ENCODE measurements at places on chromosomes 12 and 14.

DNA sequence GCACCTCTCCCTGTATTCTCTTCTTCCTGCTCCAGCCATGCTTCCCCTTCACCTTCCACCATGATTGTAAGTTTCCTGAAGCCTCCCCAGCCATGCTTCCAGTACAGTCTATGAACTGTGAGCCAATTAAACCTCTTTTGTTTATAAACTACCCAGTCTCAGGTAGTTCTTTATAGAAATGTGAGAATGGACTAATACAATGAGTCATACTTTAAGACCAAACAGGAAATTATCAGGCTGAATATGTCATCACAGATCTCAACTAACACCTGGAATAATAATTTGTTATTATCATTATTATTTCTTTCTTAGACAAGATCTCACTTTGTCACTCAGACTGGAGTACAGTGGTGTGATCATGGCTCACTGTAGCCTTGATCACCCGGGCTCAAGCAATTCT lies 85.4 kb downstream of the KCNMB4 start:
- DNase-seq = no peak

DNA sequence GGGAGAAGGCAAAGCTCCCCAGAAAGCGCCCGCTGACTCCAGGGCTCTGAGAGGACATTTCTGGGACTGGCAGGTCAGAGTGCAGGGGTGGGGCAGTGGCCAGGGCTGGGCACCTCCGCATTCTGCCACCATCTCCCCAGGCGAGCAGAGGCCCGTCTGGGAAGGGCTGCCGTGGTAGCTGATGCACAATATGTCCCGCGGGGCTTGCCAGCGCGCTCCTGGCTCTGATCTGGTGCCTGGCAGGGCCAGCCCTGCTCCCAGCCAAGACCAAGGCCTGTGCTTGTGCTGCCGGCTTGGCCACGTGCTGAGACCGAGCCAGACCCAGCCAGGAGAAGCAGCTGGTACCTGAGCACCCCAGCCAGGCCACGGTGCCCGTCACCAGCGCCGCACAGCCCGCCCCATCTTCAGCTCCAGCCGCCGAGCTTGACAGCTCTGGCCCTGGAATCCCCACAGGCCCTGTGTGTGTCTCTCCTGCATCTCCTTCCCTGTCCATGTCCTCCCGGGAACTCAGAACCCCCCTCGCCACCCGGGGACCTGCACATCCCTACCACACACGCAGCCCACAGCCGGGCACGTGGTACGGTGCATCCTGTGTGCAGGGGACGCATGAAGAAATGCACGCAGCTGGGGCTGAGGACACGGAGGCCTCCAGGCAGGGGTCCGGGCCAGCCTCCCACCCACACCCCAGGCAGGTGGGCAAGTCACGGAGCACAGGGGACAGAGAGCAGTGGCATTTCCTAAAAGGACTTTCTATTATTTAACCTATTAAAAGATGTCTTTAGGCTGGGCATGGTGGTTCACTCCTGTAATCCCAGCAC lies 68.6 kb upstream of the C14orf180 start:
- no peak for DNase-seq

DNA sequence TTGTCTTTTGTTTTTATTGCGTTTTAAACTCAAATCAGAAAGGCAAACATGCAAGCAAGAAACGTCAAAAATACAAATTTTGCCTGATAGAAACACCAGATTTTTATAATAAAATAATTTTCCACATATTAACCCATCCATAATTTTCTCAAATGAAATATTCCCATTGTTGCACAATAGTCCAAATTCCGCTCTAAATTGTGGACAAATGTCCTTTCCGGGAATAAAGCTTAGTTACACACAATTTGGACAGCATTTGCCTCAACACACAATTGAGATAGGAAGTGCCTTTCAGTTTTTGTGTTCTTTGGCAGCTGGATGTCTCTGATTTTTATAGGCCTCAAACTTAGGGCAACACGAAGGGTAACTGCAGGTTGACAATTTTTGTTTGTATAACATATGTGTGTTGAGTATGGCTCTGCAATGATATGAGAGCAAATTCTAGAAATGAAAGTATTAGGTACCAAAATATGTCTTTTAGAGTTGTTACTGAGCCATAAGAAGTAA lies 105.8 kb downstream of the DIO2 start:
- no peak for DNase-seq

GRCh38 chr12:116393255-116393654 lies 115.8 kb upstream of the MED13L start:
- DNase-seq = no peak

Data from adipocyte (in vitro differentiated cells).